Heart left ventricle (tissue), 16 donors: ENCODE measurements at places on chromosomes 1 and 21. TPM values are rescaled to one million over a fixed set of nuclear protein-coding genes. Genes with fewer than 3 reads are reported as not detected.

- DNase-seq: no peak
These were observed 40.2 kb downstream of the ATP1B1 start for GRCh38 chr1:169146576-169147214.

DNA sequence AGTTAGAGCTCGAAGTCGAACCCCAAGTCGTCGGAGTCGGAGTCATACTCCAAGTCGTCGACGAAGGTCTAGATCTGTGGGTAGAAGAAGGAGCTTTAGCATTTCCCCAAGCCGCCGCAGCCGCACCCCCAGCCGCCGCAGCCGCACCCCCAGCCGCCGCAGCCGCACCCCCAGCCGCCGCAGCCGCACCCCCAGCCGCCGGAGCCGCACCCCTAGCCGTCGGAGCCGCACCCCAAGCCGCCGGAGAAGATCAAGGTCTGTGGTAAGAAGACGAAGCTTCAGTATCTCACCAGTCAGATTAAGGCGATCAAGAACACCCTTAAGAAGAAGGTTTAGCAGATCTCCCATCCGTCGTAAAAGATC is 12.1 kb downstream of the SON start:
- DNase-seq: no peak

GRCh38 chr1:12038356-12039163 is 19.3 kb downstream of the MIIP start:
- DNase-seq: no peak

DNA sequence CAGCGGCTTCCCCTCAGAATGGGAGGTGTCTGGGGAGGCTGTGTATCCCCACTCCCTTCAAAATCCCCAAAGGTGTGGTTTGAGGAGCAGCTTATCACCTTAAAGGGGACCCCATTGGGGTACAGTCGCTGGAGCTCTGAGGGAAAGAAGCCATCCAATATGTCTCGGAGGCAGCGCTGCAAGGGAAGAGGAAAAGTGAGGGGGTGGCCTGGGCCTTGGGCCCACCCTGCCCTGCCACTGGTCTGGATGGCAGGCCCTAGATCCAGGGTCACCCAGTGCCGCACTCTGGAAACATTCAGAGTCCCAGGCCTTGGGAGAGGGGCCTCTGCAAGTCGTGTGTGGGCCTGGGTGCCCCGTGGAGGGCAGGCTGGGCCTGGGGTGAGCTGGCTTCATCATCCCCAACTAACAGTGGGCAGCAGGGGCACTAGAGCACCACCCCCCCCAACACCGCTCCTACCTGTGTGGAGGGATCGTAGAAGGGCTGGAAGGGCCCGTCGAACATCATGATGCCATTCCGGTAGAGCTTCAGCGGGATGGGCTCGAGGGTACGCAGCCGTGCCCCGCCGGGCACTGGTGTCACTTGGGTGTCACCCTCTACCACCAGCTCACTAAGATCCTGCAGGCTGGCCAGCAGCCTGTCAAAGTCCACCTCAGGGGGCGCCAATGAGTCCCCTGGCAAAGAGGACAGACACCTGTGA is 5.6 kb downstream of the SH3BGRL3 start:
- DNase-seq: no peak

DNA sequence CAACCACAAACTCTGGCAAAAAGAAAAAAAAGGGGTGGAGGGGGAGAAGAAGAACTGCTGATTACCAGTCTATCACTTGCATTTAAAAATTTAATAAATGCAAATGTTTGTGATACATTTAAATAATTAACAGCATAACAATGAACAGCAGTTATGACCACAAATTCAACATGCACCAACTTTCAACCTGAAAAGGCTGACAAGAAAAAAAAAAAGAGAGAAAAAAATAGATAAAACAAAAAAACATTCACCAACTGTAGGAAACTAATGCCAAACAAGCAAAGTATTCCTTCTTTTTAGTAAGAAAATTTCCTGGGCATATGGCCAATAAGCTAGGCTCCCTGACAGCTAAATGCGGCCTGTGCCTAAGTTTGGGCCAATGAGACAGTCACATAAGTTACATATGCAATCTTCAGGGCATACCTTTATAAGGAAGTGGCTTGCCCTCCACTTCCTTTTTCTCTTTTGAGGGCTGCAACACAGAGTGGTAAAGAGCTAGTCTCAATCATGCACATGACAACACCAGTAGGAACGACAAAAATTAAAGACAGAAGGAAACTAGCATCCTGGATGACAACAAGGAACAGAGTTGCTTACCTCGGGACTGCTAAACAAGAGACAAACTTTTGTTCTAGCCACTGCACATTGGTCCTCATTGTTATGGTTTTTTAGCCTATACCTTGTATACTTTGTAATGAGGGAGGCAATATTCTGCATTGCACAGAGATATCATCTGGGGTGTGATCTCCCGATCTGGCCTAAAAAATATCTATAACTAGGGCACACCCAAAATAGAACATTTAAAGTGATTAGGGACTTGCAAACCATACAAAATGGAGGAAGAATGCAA is 24.2 kb upstream of the PHTF1 start:
- no peak for DNase-seq

- DNase-seq: no peak
These were observed 41.9 kb downstream of the RSPH1 start for GRCh38 chr21:42453986-42454570.

Gene TNFRSF14
- 11.6 TPM for total RNA-seq

Gene GPX7
- 5.8 TPM for total RNA-seq
